ENCODE measurements at places on chromosomes 7 and 10.
A peak's percentile ranks its signal among the peaks of the same experiment; 100 is the strongest.

DNA sequence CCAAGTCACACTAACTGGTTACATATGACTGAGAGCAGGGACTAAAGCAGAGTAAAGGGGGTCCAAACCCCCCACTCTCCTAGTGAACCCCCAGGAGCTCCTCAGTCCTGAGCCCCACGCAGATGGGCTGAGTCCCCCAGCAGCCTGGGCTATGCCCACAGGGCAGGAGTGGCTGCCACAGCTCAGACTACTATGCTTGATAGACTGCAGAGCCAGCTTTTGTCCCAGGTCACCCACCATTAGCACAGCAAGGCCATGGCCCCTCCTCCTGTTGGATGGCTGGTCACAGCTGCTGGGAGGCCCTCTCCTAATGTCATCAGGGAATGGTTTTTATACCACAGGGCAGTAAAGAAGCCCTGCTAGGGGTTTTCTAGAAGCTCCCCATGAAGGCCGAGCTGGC lies 46.3 kb upstream of the FGFR2 start:
- H3K4me1 ChIP-seq: no peaks in the 10 kb centered on the region
- DNase-seq: no peak
- no peak overlapping the region for H3K27ac ChIP-seq
- H3K36me3 ChIP-seq: no peaks in the 10 kb centered on the region
- H3K27me3 ChIP-seq: peaks cover 14% of the 10 kb centered on the region
- no peak overlapping the region for H3K4me3 ChIP-seq

DNA sequence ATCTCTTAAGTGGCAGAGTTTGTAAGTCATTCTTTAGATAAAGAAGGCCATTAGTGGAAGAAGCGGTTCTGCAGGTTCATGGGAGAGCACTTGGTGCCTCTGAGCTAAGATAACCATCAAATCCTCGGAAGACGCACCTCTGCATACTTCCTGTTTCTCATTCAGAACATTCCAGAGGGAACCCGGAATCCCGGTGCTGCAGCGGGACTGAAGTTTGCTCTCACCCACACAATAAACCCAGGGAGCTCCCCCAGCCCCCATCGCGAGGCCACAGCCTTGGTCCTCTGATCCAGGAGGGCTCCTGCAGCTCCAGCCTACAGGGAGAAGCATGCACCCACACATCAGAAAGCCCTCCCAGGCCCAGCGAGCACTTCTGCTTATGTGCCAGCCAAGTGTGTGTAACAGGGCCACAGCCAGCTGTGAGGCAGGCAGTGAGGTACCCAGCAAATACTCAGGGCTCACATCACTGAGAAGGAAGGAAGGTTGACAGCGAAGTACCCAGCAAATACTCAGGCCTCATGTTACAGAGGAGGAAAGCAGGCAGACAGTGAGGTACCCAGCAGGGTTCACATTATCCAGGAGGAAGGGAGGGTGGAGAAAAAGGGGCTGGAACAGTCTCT lies 142.4 kb downstream of the DIP2C start:
- H3K36me3 ChIP-seq: no peaks in the 10 kb centered on the region
- peaks cover 9% of the 10 kb centered on the region for H3K27me3 ChIP-seq
- no peak overlapping the region for H3K27ac ChIP-seq

- peaks cover 3% of the 10 kb centered on the region for H3K36me3 ChIP-seq
- no peak overlapping the region for H3K4me3 ChIP-seq
- no peak overlapping the region for H3K27ac ChIP-seq
- no peak for DNase-seq
- H3K27me3 ChIP-seq: no peaks in the 10 kb centered on the region
- no peaks in the 10 kb centered on the region for H3K4me1 ChIP-seq
Measured at GRCh38 chr7:102914585-102914984, 1.8 kb downstream of the LRRC17 start.

DNA sequence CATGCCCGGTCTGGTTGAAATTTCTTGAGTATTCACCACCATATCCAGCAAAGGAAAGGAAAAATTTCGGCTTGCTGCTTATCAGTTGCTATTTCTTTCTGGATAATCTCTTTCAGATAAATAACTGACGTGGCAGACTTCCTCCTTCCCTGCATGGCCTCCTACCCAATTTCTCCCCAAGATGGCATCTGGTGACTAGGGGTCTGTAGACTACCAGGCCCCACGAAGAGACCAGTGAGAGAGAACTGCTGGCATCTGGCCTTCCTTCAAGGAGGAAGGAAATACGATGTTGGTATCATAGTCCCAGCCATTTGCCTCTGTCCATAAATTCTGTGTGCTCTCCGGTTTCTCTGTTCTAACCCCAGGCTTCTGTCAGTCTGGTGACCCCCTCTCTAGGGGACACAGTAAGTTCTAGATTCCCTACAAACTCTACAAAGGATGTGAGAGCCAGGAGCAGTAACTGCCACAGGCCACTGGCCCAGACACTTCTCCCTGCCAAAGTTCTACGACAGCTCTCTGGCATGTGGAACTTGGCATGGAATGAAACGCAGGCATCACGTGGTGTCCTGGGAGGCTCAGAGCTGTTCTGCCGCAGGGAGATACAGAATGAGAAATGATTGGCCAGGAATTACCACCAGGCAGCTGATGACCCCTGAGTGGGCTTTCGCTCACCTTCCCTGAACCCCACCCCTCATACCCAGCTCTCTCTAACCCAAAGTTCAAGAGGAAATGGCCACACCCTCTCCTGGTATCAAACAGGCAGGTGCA lies 30.0 kb upstream of the MSRB2 start:
- peaks cover 5% of the 10 kb centered on the region for H3K27me3 ChIP-seq
- DNase-seq: no peak
- H3K27ac ChIP-seq: no peak overlapping the region

DNA sequence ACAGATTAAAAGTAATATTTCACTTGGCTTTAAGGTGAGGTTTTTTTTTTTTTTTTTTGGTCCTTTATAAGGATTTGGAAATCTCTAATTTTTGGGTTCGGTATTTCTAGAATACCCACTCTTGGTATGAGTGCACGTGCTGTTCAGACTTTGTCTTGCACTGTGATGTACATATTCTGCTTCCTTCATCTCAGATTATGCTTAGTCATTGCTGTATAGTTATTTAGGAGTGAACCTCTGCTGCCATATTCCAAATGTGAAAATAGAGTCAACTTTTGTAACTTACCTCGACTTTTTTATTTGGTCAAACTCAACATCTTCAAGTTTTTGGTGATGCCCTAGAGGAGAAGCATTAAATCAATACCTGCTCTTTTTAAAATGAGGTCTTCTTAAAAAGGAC lies 40.1 kb upstream of the HBP1 start:
- H3K4me3 ChIP-seq: no peak overlapping the region
- peaks cover 15% of the 10 kb centered on the region for H3K4me1 ChIP-seq
- H3K27ac ChIP-seq: no peak overlapping the region

DNA sequence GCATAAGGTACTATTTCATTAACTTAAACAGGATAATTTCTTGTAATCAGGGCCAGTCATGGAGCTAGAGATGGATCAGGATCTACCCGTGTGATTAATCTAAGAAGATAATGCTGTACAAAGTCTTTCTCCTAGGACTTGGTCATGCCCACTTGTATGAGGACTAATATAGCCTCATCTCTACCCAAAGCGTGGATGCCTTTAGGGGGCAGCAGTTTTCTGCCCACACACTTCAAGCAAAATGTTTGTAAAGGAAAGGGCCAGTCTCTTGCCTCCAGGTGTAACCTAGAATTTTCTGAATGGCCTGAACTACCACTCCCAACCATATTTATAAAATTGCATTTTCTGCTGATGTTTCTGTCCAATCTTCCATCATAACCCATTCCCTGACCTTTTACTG lies 764.0 kb upstream of the IGFBP3 start:
- no peak for DNase-seq
- no peaks in the 10 kb centered on the region for H3K36me3 ChIP-seq
- H3K27me3 ChIP-seq: no peaks in the 10 kb centered on the region
- no peak overlapping the region for H3K4me3 ChIP-seq
- H3K27ac ChIP-seq: no peak overlapping the region

- H3K4me1 ChIP-seq: no peaks in the 10 kb centered on the region
- no peaks in the 10 kb centered on the region for H3K27me3 ChIP-seq
- DNase-seq: no peak
- H3K4me3 ChIP-seq: no peak overlapping the region
- H3K27ac ChIP-seq: no peak overlapping the region
Measured at GRCh38 chr10:32123021-32123420, 66.8 kb upstream of the KIF5B start.

GRCh38 chr10:107966826-107967225 lies 802.3 kb upstream of the SORCS1 start:
- no peaks in the 10 kb centered on the region for H3K4me1 ChIP-seq
- H3K36me3 ChIP-seq: no peaks in the 10 kb centered on the region
- no peak for DNase-seq
- H3K27me3 ChIP-seq: no peaks in the 10 kb centered on the region

DNA sequence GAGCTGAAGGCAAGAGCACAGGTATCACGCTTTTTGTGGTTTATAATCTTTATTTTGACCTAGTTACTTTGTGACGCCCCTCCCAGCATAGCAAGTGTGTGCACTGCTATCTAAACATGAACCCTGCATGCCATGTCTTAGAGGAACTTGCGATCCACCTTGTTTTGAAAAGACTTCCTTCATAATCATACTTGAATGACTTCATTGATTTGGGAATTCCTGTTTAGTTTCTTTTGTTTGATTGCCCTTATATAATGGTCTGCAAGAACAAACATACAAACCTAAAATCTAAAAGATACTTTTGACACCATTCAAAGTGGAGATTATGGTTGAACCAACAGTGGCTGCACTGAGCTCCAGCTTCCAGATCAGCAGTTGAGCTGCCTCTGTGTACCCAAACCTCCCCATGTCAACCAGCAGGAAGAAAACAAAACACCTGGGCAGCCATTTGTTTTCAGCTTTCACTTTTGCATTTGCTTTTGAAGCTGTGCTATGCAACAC lies 132.6 kb downstream of the CELF2 start:
- no peaks in the 10 kb centered on the region for H3K27me3 ChIP-seq
- peaks cover 88% of the 10 kb centered on the region for H3K4me1 ChIP-seq
- peak overlapping the region; percentile 77 for H3K4me3 ChIP-seq
- no peaks in the 10 kb centered on the region for H3K36me3 ChIP-seq
- DNase-seq: no peak

Data from activated naive CD4-positive, alpha-beta T cell treated with anti-CD3 and anti-CD28 coated beads for 36 hours (primary cell).